Activated CD4-positive, alpha-beta T cell treated with anti-CD3 and anti-CD28 coated beads for 24 hours (primary cell): ENCODE measurements at places on chromosomes 6 and 20.

- no peak for DNase-seq
Measured at GRCh38 chr20:47400685-47401084, 44.2 kb upstream of the ZMYND8 start.

- no peak for DNase-seq
Measured at GRCh38 chr20:4012589-4012988, 2.8 kb downstream of the RNF24 start.

DNA sequence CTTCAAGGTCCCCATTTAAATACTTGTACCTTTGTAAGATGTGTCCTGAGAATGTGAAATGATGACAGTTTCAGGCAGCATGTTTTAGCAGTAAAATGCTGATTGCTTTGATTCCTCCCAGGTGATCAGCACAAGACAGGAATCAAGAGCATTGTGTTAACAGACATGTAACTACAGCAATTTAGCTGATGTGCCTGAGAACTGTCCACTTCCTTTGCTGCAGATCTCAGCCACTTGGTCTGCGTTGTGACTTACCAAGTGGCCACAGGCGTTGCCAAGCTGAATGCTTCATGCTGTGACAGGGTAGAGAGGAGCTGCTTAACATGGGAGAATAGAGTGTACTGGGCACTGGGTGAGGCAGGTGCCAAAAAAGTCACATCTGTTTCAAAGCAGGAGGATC, 767.0 kb upstream of the POU3F2 start:
- DNase-seq: no peak

DNA sequence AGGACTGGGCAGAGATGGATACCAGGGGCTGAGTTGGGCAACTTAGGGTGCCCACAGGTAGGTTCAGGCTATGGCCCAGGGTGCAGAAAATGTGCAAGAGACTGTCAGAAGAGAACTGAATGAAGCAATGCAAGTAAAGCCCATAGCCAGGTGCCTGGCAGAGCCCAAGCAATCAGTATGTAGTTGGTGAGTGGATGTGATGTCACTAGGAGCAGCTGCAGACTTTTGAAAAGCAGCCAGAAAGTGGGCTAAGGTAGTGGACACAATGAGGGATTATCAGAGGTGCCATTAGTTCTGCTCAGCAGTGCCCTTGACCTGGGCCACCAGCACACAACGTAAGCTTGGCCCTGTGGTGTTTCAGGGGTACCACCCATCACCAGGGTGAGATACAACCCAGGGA, 135.3 kb downstream of the SOBP start:
- DNase-seq: no peak

- DNase-seq: no peak
Measured at GRCh38 chr20:36773107-36773596, 411 bp downstream of the DSN1 start.

GRCh38 chr6:88449770-88450169, 283.6 kb upstream of the CNR1 start:
- no peak for DNase-seq

DNA sequence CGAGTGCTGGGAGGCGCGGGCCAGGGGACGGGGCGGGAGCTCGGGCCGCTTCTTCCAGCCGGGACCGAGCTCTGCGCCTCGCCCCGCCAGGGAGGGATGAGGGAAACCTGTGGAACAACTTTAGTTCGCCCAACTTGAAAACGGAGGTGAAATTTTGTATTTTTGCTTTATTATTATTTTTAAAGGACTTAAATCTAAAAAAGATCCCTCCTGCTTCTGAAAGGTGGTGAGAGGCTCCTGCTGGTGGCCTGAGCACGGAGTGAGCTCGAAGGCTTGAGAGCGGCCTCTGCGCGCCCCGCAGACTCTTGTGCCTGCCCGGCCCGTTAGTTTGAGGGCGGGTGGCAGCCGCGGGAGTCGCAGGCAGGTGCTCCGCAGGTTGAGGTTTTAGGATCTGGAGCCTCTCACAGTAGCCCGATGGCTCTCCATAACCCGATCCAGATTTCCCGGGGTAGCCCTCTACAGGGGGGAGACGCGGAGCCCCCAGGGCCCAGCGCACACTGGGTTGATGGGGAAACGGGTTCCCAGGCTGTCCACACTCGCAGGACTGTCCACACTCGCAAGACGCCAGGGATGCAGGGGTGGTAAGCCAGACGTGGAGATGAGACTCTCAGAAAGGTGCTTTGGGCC, 46.2 kb upstream of the SUPT3H start:
- no peak for DNase-seq

GRCh38 chr6:19413323-19413722, 423.8 kb upstream of the ID4 start:
- no peak for DNase-seq

DNA sequence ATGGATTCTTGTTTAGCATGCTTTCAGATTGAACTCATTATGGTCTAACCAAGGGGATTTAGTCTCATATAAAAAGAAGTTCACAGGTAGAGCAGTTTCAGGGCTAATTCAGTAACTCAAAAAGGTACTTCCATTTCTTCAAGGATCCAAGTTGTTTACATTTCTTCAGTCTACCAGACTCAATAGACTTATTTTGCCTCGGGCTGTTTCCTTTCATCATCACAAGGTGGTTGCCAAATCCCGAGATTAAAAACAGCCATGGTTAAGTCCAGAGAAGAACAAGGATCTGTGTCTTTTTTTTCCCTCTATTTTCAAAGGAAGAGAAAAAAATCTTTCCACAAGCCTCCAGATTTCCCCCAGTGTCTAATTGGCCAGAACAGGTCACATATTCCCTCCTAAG, 69.8 kb upstream of the SNX9 start:
- DNase-seq: no peak

GRCh38 chr20:16747291-16747811, 807 bp upstream of the OTOR start:
- no peak for DNase-seq

DNA sequence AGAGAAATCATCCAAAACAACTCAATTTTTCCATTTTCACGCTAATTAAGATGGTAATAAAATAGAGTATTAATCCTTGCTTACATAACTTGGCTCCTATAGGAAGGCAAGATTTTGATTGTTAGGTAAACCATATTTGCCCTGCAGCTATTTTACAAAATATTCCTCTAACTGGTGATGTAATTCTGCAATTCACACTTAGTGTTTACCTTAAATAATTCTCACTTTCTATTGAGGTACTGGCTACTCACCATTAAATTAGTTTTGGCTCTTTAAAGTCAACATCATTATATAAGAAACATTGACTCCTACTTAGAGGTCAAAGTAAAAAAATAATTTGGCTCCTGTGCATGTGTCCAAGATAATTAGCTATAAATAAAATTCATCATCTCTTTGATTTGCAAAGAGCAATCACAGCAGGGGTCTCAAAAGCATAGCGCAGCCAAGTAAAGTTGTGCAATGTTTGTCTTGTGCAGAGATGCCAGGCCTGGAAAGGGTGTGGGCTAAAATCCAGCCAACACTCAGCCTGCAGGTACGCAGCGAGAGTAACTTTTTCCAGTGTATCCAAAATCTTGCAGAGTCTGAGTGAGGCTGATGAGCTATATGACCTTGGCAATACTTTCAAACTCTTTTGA, 501.2 kb downstream of the MMUT start:
- no peak for DNase-seq

- DNase-seq: no peak
Measured at GRCh38 chr6:33053230-33053629, 20.2 kb downstream of the HLA-DPA1 start.

GRCh38 chr6:134351615-134352474, 33.9 kb upstream of the SGK1 start:
- DNase-seq: no peak

DNA sequence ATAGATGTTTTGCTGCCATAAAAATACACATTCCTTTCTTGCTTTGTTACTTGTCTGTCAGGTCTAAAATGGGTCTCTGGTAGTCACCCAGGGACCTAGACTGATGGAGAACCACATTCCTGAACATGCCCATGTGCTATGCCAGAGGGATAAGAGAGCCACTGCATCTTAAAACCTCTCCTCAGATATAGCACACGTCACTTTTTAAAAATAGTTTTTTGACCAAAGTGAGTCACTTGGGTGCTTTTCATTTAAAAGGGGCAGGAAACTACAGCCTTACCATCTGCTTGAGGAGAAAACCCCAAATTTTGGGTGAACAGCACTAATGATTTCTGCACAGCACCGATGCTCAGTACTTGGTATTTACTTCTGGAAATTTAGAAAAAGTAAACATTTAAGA, 197.8 kb downstream of the OGFRL1 start:
- DNase-seq: no peak

- peak; percentile 21 for DNase-seq
Measured at GRCh38 chr6:11653028-11653583, 115.6 kb downstream of the TMEM170B start.

- DNase-seq: no peak
Measured at GRCh38 chr6:63731930-63732329, 96.3 kb downstream of the PHF3 start.
